Stimulated activated CD8-positive, alpha-beta memory T cell treated with anti-CD3 and anti-CD28 coated beads, Interleukin-2, amount 100 ng/mL, for 1 hour (primary cell): ENCODE measurements at places on chromosomes 1 and 21.

GRCh38 chr1:83764209-83764608 is 234.7 kb downstream of the TTLL7 start:
- DNase-seq, result no peak

DNA sequence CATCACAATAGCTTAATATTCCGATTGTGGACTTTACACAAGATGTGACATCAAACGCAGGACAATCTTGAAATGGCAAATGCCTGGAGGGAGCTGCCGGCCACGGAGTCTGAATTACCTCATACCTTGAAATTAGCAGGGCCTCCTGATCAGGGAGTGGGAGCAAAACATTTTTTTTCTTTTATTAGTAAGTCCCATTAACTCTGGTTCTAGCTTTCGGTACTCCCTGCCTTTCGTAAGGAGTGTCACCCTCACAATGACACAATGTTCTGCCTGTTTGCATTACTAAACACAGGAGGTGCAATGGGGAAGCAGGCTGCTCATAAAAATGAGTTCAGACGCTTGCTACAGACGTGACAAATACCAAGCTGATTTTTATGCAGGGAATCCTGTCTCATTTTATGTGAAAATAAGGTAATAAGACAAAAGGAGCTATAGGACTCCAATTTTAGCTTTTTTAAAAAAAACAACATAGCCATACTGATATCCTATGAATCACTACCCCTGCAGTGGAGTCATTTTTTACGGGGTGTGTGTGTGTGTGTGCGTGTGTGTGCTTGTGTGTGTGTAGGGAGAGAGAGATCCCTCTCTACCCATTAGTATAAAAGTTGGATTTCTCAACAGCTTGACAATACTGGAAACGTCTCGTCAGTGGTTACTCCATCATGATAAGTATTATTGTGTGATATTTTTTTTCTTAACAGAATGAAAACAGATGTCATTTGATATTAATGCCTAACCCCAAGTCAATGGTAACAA is 205.1 kb upstream of the RUNX1 start:
- no peak for DNase-seq

DNA sequence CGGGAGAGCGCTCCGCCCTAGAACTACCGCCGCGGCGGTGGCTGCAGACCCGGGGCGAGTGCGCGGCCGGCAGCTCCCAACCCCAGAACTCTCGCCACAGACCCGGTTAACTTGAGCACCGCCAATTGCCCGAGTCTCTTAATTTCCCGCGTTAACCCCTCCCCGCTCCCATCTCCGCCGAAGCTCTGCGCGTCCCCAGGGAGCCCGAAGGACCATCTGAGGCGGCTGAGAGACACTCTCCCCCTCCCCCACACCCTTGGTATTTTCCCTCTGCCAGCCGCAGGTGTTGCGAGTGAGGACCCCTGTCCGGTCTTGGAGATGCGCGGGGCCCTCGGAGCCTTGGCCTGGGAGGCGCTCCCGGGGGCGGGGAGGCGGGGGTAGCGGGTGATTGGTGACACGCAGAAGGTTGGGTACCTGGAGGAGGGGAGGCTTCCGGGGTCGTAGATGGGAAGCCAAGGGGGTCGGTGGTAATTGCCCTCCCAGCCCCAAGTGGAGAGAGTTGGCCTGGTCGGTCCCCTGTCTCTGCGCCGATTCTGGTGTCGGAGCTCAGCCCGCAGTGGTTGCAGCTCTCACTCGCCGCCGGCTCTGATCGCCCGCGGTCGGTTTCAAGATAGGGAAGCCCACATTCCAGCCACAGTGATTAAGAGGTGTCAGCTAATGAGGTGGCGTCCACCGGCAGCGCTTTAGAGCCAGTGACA is 858 bp upstream of the SUSD4 start:
- DNase-seq, result no peak

DNA sequence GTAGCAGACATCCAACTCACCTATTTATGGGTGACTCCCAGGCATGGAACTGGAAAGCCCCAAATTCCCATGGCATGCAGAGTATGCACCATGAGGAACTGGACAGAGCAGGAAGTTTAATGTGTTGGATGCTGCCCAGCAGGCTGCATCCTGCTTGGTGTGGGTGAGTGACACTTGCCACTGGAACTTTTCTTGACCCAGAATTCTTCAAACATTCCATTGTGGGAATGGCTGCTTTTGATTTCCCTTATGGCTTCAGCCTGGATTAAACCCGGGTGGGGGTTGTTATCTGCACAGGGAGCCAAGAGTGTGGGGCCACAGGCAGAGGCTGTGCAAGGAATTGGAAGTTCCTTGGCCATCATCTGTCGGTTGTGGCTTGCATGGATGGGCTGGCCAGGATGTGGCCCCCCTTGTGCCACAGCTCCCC is 26.9 kb upstream of the BACE2 start:
- no peak for DNase-seq

DNA sequence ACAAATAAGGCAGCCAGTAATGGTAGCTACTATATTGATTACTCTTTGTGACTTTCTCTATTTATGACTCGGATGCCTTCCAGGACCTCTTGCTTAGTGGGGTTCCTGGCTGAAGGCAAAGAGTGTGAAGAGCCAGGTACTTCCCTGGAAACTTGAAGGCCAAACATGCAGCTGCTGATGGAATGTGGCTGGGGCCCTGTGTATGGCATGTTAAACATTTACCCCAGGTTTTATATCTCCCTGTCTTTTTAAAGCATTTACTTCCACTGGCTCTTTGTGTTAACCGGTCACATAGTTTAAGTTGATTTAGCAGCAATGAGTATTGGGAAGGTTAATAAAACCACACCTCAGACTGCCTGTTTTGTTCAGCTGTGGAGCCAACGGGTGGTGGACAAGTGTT is 45.7 kb upstream of the PAXBP1 start:
- no peak for DNase-seq

DNA sequence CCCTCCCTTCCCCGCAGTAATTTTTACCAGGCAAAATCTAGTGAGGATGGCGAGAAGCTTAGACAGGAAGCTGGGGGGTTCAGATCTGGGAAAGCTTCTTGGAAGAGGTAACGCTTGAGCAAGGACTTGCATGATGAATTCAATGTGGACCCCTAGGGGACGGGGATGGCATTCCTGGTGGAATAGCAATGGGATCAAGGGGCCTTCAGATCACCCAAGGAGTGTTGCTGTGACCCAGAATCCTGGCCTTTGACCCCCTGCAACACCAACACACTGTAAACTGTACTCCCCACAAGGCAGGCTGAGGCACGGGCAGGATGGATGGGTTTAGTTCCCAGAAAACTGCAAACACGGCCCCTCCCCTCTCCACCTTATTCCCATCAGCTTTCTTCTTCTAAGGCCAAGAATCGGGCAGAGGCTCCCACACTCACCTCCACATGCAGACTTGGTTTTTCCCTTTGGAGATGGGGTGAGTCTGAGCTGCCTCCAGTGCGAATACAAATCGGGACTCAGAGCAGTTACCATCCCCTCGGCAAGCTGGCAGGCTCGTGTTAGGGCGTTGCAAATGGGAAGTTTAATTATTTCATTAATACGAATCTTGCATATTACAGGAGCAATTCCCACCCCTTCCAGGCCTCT is 20.1 kb downstream of the DISP3 start:
- DNase-seq, result no peak

DNA sequence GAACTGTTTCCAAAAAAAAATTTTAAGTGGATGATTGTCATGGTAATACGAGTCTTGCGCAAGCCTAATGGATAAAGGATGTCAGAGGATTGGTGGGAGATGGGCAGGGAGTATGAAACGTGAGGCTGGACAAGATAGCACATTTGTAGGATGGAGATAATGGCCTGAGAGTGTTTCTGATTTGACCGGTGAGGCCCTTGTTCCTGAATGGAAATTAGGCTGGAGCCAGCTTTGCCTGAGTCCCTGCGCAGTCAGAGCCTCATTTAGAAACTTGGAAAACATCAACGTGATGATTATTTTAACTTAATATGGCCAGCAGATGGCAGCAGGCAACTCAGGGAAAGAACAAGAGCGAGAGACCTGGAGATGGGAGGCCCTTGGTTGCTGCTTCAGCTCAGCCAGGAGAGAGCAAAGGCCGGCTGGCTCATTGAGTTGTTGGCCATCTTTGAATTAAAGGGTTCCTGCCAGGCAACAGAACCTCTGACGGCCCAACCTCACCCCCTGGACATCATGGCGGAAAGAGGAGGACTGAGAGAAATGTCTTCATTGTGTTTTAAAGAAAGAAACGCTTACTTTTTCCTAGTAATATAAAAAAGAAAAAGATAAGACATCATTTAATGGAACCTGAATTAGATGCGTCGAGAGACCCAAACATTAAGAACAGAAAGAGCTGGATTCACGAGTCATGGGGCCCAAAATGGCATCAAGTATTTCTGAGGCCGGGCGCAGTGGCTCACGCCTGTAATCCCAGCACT is 80.3 kb downstream of the SELENOF start:
- no peak for DNase-seq

DNA sequence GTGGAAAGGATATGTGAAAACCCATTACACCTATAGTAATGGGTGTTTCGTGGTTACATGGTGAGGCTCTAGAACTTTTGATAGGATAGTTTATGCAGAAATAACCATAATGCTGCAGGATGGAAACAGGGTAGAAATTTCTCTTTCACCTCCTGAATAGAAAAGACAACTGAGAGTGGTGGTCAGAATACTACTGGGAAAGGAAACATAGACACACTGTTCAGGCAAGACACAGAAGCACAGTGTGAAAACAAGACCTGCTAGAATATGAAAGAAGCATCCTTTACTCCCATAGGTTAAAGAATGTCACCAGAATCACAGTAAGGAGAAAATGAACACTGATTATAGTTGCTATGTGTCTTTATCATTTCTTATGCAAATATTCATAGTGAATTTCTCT is 496.6 kb downstream of the DPYD start:
- DNase-seq, result no peak

DNA sequence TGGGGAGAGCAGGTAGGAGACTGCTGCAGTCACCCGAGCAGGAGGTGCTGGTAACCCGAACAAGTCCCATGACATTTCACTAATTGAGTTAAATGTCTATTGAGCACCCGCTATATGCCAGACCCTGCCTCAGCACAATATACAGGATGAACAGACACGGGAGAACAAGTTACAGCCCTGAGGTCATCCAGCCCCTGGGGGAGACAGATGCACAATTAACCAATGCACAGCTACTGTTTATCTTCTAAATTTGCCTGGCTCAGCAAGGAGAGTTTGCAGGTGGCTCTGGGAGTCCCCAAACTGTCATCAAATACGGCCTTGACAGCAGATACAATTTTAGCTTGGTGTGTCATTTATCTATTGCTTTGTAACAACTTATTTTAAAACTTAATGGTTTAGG is 18.1 kb downstream of the CITED4 start:
- no peak for DNase-seq

GRCh38 chr1:214902636-214903320 is 179.8 kb upstream of the KCNK2 start:
- no peak for DNase-seq

DNA sequence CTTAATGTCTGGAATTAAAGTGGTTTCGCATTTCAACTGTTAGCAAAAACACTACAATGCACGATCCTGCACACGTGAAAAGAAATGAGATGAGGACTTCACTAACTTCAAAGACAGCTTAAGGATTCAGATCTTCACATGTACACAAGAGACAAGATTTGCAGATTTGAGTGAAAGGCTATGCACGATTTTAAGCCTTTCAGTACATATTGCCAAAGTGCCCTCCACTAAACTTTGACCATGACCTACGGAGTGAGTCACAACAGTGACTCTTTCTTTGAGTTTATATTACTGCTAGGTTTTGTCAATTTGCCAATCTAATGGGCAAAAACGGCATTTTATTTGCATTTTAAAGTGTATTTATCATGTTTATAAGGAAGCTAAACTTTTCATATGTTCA is 41.2 kb upstream of the CR1L start:
- DNase-seq, result no peak

DNA sequence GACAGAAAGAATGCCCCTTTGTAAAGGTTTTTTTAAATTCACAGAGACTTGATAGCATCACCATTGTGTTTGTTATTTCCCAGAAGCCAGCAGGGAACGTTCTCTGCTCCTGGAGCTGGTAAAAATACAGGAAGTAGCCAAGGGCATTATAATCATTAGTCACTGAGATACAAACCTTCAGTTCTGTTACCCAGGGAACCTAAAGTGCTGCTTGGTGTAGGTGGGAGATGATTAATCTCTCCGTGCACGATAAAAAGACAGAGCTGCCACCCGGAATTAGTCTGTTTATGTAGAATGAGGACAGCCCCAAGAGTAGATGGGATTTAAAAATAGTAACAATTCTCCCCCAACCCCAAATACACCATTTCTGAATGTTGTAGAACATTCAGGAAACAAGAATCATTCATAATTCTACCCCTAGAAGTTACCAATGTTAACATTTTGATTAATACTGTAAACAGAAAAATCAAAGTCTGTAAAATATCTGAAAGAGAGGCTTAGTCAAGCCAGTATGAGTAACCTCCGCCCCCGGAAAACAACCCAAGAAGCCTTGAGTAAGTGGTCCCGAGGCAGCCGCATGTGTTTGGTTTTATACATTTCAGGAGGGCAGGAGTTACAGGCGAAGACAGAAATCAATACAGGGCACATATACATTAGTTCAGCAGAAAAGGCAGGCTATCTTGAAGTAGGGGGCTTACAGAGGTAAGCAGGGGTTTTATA is 45.3 kb upstream of the CTBS start:
- no peak for DNase-seq

DNA sequence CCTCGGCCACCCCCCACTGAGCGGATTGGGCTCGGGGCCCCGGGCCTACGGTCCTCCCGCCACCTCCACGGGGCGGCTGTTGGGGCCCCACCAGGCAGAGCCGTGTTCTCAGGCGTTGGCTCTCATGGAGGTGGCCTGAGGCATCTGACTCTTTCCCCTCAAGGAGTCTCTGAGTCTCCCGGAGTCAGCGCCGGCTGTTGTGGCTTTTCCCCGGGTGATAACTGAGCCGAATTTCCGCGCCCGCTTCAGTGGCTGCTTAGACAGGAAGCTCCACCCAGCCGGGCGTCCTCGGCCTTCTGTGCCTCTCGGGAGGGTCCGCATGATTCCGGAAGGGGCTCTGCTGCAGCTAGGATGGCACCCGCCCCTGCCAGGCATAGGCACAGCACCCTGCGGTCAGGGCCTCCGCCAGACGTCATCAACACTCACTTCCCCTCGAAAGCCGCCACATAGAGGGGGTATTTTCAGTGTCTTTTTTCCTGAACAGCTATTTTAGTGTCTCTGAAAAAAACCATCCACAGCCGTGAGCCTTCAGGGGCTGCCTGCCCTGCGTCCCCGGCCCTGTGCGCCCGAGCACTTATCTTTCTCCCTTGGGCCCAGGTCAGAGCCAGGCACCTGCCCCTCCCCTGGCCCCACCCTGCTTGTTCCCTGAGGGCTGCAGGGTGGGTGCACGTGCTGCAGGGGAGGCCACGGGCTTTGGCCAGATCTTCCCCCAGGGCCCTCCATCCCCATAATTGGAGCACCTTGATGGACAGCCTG is 72.9 kb downstream of the SKI start:
- peak; percentile 87 for DNase-seq

GRCh38 chr1:116230712-116231111 is 119.5 kb downstream of the MAB21L3 start:
- no peak for DNase-seq
